A549 treated with Mapracorat at 1 μM for 4 hours (cell line): ENCODE measurements at places on chromosomes 6 and 20. TPM values are rescaled to one million over a fixed set of nuclear protein-coding genes. Genes with fewer than 3 reads are reported as not detected.

Gene SIM1
- not detected in 5 replicates for total RNA-seq

Gene CST2
- total RNA-seq: 0.27 to 0.85 TPM (median 0.43 TPM) in 5 replicates

Gene NOX3
- not detected in 5 replicates for total RNA-seq

Gene CGA
- total RNA-seq: 0.19 to 0.43 TPM (median 0.29 TPM) in 5 replicates

Gene PRPH2
- not detected in 5 replicates for total RNA-seq

Gene SMPDL3A
- 2.7 to 3.8 TPM (median 3.2 TPM) in 5 replicates for total RNA-seq

Gene TREM1
- total RNA-seq: 0.13 to 0.50 TPM (median 0.24 TPM) in 5 replicates

Gene HLA-DMB
- total RNA-seq: 1.3 to 2.2 TPM (median 1.9 TPM) in 5 replicates
